Smooth muscle cell of the brain vasculature (primary cell): ENCODE measurements at places on chromosomes 2 and 18.

GRCh38 chr18:37481072-37481471 is 84.5 kb downstream of the CELF4 start:
- DNase-seq = no peak

DNA sequence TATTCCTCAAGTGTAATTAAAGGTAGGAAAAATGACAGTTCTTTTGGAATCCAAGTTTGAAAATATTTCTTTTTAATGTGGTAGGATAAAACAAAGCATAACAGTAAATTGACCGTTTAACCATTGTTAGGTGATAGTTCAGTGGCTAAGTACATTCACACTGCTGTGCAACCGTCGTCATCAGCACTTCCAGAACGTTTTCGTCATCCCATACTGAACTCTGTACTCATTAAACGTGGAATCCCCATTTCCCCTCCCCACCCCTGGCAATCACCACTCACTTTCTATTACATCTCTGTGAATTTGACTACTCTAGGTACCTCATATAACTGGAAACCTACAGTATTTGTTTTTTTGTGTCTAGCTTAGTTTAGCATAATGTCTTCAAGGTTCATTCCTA is 32.9 kb upstream of the FZD5 start:
- DNase-seq = no peak

GRCh38 chr2:36798724-36799123 is 102.2 kb downstream of the VIT start:
- no peak for DNase-seq

DNA sequence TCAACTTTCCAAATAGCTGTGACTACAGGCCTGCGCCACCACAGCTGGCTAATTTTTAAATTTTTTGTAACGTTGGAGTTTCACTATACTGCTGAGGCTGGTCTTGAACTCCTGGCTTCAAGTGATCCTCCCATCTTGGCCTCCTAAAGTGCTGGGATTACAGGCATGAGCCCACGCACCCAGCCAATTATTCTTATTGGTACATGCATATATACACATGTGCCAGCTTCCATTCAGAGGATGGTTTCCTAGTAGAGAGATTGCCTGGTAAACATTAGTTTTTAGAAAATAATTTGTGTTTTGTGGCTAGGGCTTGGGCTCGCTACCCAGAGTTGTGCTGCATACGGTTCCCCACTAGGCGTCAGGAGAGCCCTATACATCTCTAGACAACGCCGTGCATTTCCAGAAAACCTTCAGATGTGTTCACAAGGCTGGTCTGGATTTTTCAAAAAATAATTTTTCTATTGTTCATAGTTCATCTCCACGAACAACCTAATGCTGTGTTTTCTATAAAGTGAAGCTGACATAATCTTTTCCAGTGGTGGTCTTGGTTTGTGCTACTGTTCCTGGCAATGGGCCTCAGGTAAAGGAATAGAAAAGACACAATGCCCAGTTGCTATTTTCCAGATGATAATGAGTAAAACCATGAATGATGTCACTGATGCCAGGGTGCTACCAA is 14.6 kb upstream of the AFG3L2 start:
- no peak for DNase-seq

GRCh38 chr2:8662239-8662879 is 19.5 kb upstream of the ID2 start:
- no peak for DNase-seq

- DNase-seq = no peak
Measured at GRCh38 chr2:9775999-9776712, 67.1 kb upstream of the TAF1B start.

DNA sequence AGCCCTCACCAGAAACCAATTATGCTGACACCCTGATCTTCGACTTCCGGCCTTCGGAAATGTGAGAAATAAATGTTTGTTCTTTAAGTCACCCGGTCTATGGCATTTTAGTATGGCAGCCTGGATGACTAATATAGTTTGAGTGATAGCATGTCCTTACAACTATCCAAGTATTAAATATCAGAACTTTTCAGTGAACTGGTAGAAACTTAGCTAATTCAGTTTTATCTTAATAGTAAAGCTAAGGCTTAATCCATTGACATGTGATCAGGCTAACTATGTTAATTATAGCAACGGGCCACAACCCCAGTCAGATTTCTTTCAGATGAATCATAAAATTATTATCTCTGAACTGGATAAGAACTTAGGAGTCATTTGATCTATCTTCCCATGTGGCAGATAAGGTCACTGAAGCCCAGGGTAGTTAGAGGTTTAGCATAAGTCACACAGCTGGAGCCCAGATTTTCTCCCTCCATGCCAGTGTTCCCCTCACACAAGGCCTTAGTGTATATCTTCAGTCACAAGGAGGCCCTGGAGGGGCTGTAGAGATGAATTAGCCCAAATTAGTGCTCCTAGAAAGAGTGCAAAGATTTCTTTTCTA is 40.7 kb upstream of the UPP2 start:
- no peak for DNase-seq

GRCh38 chr2:522776-523175 is 154.4 kb downstream of the TMEM18 start:
- no peak for DNase-seq

DNA sequence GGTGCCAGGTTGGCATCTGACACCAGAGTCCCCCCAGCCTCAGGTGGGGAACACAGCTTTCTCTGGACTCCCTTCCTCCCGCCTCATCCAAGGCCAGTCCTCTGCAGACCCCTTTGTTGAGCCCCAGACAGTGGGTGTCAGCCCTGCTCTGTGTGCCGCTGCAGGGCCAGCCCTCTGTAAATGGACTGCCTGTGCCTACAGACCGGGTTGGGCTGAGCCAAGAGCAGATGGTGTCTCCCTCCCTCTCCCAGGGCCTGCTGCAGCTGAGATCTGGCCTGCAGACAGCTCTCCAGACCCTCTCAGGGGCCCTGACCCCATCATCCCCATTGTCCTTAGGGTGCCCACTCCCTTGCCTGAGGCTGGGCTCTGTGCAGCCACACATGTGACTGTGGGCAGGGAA is 160.8 kb downstream of the KLHL29 start:
- DNase-seq = no peak

DNA sequence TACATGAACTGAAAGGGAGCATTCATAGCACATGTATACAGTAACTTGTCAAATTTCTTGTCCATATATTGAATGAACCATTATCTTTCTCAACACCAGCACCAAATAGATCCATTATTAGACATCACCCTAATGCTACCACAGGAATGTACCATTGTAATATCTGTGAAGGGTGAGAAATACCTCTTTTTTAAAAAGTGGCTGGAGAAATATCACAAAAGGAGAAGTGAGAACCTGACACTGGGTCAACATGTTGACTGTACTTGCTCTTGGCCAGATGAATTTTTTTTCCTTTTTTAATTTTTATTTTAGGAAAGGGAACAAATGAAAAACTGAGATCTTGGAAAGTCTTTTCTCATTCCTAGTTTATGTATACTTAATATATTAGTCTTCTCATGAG is 63.5 kb downstream of the CAVIN2 start:
- no peak for DNase-seq

DNA sequence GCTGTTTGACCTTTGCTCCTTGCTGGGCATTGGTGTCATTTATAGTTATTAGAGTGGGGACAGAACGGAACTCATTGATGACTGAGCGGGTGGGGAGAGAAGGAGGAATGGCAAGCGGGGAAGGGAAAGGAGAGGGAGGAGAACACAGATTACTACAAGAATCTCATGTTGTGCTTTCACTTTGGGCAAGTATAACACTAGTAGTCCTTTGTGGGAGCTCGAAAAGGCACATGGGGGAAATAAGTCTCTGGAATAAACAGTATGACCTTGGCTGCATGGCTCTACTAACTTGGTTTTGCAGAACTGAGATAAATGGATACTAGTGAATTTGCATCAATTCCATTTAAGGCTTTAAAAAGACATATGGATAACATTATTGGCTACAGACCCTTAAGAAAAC is 161.7 kb upstream of the NABP1 start:
- no peak for DNase-seq

- no peak for DNase-seq
Measured at GRCh38 chr2:241885291-241885945, 15.9 kb downstream of the RTP5 start.

GRCh38 chr2:178306352-178307073 is 112.2 kb downstream of the OSBPL6 start:
- DNase-seq = no peak

DNA sequence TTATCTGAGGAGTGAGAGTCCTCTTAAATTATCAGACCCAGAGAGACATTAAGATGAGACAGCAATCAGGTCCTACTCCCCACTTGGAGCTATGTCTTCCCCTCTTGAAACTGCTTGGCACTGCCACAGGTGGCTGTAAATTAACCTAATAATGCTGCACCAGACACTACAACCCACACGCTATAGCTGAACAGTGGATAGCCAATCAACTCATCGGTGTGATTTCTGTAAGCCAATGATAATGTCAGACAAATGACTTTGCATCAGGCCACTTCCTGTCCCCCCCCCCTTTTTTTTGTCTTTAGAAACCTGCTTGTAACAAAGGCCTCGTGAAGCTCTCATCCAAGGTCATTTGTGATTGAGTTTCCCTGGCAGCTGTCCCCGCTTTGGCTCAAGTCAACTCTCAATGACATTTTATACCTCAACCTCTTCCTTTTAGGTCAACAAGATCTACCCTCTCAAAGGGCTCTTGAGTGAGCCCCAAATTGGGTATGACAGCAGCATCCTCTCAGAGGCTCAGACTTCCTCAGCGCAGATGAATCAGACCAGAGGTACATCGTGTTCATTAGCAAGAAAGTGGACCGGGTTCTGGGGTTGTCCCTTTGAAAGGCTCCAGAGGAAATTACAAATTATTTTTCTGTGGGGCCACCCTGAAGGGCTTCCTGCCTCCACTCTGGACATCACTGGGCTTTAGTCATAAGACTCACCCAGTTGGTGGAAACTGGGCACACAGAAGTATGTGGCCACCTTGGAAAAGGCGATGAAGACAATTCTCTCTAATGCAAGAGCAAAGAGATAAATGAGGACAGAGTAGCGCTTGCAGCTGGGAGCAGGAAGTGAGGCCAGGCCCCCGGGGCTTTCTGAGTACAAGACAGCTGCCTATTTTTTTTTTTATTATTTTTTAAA is 73.6 kb downstream of the COPS8 start:
- DNase-seq = no peak

DNA sequence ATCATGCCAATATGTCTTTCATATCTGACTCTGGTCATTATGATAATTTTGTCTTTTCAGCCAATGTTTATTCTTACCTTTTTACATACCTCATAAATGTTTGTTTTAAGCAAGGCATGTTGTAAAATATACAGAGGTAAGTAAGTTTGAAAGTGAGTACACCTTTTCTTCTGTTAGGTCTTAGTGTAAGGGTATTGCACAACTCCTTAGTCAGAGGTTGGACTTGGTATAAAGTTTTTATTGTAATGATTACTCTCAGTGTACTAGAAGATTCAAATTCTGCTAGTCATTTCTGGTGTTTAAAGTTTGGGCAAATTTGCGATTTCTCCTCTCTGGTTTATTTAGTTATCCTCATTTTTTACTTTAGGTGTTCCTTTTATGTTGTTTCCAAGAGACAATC is 564.3 kb upstream of the FSIP2 start:
- no peak for DNase-seq

DNA sequence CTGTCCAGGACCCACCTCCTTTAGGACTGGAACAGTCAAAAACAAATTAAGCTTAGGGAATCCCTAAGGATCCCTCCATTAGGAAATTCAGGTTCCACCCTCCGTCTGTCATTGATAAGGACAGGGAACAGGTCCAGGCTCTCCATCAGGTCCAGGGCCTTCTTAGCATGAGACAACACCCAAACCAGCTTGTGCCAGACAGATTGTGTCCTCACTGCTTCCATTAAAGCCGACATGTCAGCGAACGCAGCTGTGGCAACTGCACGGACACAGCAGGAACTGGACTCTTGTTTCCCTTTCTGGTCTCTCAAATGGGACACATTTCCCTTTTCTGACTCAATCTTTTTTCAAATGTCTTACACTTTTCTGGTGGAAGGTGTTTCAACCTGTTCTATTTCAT is 81.4 kb downstream of the BCL11A start:
- DNase-seq = no peak

DNA sequence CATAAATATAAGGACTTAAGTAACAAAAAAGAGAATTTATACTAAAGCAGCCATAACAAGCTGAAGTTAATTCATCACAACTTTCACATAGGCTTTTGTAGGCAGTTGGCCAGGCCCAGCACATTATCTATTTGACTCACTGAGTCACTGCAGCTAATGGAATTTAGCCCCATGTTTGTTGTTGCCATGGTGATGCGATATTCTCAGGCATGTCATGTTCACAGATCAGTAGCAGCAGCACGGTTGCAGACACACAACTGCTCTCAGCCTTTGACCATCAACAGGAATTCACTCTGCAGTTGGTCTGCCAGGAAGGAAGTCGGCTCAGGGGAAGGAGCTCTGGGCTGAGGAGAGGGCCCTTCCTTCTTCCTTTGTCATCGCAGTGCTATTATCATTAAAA is 639.8 kb downstream of the TMEM182 start:
- DNase-seq = no peak

DNA sequence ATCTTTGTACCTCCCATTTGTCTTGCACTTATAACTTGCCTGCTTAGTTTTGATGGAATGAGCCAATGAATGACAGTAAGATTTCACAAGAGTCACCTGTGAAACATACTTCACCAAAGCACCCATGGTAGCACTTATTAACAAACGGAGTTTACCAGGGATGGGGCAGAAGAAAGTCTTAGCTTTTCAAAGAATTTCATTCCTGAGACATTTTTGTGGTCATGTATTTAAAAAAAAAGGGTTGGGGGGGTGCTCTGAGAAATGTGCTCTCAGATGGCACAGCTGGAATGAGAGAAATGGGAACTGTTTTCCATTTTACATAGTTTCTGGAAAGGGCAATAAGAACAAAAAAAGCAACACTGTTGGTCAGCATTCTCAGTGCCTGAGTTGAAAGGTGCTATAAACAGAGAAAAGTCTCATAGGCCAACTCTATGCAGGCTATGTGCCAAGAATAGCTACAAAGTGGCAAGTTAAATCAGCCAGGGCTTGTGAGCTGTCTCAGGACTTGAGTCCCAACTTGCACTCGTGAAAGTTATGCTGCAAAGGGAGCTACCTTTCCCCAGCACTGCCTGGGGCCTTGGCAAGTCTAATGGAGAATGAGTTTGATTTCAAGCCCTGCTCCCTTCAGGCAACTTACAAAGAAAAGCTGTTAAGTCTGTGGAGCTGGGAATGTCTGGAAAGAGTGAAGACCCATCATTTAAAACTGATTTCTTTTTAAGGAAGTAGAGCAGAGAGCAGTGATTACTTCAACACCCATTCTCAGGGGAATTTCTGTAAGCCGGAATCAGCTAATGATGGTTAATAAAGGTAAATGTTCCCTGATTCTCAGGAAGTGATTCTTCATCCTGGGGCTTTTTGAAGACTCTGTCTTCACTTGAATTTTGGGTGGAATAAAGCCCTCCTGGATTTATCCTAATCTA is 170.6 kb downstream of the SLC8A1 start:
- peak; percentile 69 for DNase-seq

GRCh38 chr2:26770986-26771586 is 7.0 kb downstream of the SLC35F6 start:
- no peak for DNase-seq

- DNase-seq = no peak
Measured at GRCh38 chr2:128781166-128781565, 462.5 kb upstream of the HS6ST1 start.
